ENCODE measurements at places on chromosomes 5 and 9.

DNA sequence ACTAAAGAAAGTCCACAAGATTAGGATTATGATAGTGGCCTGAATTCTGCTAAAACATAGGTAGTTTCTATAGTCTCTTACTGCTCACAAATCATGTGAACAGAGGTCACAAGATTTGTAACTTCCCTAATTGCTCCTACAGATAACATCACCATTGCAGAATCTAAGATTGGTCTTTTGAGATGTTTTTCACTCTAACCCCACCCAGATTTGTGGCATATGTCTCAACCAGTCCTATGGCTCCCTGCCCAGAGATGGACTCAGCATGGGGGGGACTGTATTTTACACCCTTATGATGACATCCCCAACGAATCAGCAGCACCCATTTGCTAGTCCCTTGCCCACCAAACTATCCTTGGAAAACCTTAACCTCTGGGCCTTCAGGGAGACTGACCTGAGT, 1046.2 kb downstream of the CDH12 start:
- no peak for DNase-seq

- no peak for DNase-seq
Observed at GRCh38 chr9:119412399-119412798, 43.2 kb upstream of the BRINP1 start.

DNA sequence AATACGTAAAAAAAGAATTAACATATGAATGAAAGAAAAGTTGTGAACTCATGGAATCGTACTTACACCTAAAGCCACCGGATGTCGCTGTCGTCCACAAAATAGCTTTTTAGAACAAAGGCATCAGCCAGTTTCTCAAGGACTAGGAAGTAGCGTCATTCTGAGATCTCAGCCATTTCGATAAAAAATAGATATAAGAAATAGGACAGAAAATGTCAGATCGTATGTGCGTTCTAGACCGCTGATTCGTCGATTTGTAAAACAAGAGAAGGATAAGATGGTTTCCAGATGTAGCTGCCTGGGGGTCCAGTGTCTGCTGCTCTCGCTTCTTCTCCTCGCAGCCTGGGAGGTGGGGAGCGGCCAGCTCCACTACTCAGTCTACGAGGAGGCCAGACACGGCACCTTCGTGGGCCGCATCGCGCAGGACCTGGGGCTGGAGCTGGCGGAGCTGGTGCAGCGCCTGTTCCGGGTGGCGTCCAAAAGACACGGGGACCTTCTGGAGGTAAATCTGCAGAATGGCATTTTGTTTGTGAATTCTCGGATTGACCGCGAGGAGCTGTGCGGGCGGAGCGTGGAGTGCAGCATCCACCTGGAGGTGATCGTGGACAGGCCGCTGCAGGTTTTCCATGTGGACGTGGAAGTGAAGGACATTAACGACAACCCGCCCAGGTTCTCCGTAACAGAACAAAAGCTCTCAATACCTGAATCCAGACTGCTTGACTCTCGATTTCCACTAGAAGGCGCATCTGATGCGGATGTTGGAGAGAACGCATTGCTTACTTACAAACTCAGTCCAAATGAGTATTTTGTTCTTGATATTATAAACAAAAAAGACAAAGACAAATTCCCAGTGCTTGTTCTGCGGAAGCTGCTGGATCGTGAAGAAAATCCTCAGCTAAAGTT, at the start of gene PCDHA10:
Gene PCDHA10, plus strand, starts transcription at position 126 of the 903 bp plus-strand sequence. Its CDS starts 152 bp downstream, at position 278.
- no peak for DNase-seq

- peak; percentile 59 for DNase-seq
Observed at GRCh38 chr9:68802525-68803015, 97.5 kb downstream of the PIP5K1B start.

Measured in activated CD8-positive, alpha-beta T cell treated with anti-CD3 and anti-CD28 coated beads for 36 hours (primary cell).